ENCODE measurements at places on chromosomes 16 and 17. TPM values are rescaled to one million over a fixed set of nuclear protein-coding genes. Genes with fewer than 3 reads are reported as not detected.

The MEOX1 gene
- not detected for total RNA-seq

The C16orf46 gene
- total RNA-seq: 0.73 TPM

The INCA1 gene
- 0.85 TPM for total RNA-seq

The OTOA gene
- total RNA-seq: 0.36 TPM

The PSMD11 gene
- total RNA-seq: 80.9 TPM

The NME2 gene
- 363 TPM for total RNA-seq

The SEC14L5 gene
- 0.32 TPM for total RNA-seq

The MILR1 gene
- total RNA-seq: 6.5 TPM

The USP43 gene
- total RNA-seq: 0.49 TPM

The TRPV3 gene
- 0.73 TPM for total RNA-seq

The HERPUD1 gene
- 141 TPM for total RNA-seq

The LGALS9B gene
- total RNA-seq: not detected

The SEZ6L2 gene
- total RNA-seq: 1.1 TPM

The KLHL10 gene
- total RNA-seq: 0.12 TPM

The TBC1D3D gene
- not detected for total RNA-seq

The EFCAB5 gene
- under 0.01 TPM for total RNA-seq

The HID1 gene
- total RNA-seq: 0.61 TPM

The CYB561 gene
- 45.8 TPM for total RNA-seq

The ST6GALNAC2 gene
- 0.65 TPM for total RNA-seq

The KCNJ12 gene
- 0.61 TPM for total RNA-seq

The SLC5A10 gene
- total RNA-seq: not detected

The RNF135 gene
- 10.0 TPM for total RNA-seq

The NXPH3 gene
- total RNA-seq: 0.49 TPM

The KRTAP1-1 gene
- not detected for total RNA-seq

The CCL3 gene
- total RNA-seq: not detected

The KRT17 gene
- 25.7 TPM for total RNA-seq

The GOSR2 gene
- total RNA-seq: 76.3 TPM

The KRT12 gene
- total RNA-seq: not detected

The MXRA7 gene
- total RNA-seq: 241 TPM

The IRF8 gene
- total RNA-seq: not detected

The KCNJ16 gene
- total RNA-seq: not detected

The LAT gene
- total RNA-seq: 0.49 TPM

The CDH5 gene
- not detected for total RNA-seq

The ZP2 gene
- total RNA-seq: not detected

The EFNB3 gene
- 5.2 TPM for total RNA-seq

The FGF11 gene
- 1.8 TPM for total RNA-seq

The EFCAB13 gene
- 4.5 TPM for total RNA-seq

The KRTAP3-2 gene
- not detected for total RNA-seq

The RND2 gene
- 0.32 TPM for total RNA-seq

The ASPA gene
- total RNA-seq: 1.6 TPM

The CTRB2 gene
- total RNA-seq: not detected

The MARCHF10 gene
- total RNA-seq: not detected

The TMEM231 gene
- 15.3 TPM for total RNA-seq

The SCNN1G gene
- not detected for total RNA-seq

The CDH1 gene
- 3.2 TPM for total RNA-seq

The ERAL1 gene
- total RNA-seq: 41.9 TPM

The GAS7 gene
- total RNA-seq: 32.1 TPM

The AIPL1 gene
- total RNA-seq: under 0.01 TPM

The OMG gene
- total RNA-seq: not detected

The MT1G gene
- total RNA-seq: not detected

The ADCY7 gene
- total RNA-seq: 86.2 TPM

The HCRT gene
- not detected for total RNA-seq

All from hair follicle dermal papilla cell (primary cell).